Liver (tissue), 10 donors: ENCODE measurements at places on chromosomes 12 and 14.

GRCh38 chr12:97368462-97369163, 94.0 kb upstream of the RMST start:
- no peak for DNase-seq

DNA sequence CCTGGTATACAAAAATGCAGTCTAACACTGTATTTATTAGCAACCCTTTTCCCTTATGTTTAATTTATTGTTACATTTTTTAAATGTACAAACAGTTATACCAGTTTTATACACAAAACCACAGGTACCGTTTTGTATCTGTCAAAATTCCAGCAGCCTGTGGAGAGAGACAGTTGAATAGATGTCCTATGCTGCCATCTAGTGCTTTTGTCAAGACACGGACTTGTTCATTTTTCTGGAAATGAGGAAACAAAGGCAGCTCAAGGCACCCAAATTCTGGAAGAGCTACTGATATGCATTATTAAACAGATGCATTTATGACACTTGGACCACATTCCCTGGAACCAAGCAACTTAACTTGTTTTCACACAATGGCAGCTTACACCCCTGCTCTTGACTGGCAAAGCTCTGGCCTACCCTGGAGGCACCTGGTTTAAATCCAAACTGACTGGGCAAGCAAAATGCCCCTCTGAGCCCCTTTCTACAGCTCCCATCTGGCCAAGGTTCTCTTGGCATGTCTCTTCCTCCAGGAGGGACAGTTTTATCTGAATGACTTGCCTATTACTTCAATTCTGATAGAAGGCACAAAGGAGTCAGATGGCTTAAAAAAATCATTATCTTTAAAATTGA, 286.9 kb upstream of the PRKD1 start:
- no peak for DNase-seq

GRCh38 chr12:105915997-105916759, 222.6 kb downstream of the NUAK1 start:
- no peak for DNase-seq

DNA sequence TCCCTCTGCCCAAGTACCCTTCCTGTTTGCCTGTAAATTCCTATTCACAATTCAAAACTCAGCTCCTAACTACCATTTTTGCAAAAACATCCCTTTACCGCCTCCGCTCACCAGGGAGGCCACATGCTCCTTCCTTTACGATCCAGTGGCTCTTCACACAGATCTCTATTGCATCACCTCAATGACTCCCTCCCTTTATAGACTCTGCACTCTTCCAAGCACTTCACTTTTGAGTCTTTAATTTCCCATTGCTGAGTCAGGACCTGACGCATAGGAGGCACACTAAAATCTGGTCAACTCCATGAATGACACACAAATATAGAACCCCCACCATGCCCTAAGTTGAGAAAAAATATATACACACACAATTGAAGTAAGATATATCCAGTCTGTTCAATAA, 45.9 kb downstream of the PPP1R13B start:
- DNase-seq, result no peak

- DNase-seq, result peak; percentile 48
Observed at GRCh38 chr12:14841761-14842160, 1.6 kb downstream of the ART4 start.

- DNase-seq, result peak; percentile 61
Observed at GRCh38 chr12:104358353-104359003, 54.9 kb downstream of the EID3 start.

DNA sequence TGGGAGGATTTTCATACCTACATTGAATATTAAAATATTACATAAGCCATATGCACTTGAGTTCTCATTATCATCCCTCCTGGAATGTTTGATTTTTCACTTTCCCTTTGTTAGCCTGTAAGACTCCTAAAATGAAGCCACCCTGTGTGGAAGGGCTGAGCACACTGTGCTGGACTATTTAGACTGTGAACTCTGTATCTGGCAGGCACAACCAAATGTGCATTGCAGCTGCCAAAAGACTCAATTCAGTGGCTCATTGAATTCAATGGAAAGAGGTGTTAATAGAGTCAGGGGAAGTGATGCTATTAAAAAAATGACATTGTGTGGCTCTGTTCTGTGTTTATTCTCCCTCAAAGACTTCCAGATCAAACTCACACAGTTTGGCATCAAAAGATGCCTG, 111.1 kb downstream of the SMOC1 start:
- no peak for DNase-seq

GRCh38 chr12:46509135-46509534, 136.6 kb upstream of the SLC38A2 start:
- DNase-seq, result no peak

DNA sequence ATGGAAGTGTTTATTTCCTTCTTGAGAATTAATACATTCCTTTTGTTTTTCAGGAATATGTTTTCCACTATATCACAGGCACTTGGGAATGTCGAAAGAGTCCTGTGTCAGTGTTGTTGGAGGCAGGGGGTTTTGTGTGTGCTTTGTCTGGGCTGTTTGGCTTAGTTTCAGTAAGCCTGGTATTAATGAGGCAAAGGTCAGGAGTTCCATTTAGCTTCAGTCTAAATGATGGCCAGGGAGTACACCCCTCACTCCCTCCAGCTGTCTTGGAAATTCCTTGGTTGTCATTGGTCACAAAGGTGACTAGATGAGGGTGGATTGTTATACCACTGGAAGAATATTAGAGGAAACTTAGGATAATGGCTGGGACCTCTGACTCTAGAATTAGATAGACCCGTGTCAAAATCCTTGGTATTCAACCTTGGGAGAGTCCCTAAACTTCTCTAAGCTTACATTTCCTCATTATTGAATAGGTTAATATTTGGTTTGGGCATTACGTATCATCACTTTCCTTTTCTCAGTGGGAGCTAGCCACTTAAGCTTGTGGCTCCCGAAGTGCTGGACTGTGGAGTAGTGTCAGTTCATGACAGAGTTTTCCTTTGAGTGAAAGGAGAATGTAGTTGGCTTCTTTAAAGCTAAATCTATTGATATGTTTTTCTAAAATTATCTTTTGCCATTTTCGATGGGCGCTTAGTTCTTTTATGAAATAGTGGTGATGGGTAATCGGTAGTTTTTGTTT, 5.2 kb downstream of the FRS2 start:
- no peak for DNase-seq

DNA sequence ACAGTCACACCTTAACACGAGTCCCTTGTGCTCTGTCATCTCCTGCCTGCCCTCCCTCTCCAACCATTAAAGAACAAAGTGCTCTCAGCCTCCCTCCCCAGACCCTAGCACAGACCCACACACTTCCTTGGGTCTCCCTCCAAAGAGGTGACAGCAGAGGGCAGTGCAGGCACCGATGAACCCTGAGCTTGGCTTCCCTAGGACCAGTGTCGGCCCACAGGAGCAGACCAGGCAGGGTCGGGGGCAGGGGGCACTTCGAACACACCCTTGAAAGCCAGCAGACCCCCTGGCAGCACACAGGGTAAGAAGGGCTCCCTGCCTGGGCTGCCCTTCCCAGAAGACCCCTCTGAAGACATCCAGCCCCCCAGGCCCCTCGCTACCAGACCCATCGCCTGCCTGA, 7.0 kb downstream of the CDK2AP1 start:
- DNase-seq, result no peak

DNA sequence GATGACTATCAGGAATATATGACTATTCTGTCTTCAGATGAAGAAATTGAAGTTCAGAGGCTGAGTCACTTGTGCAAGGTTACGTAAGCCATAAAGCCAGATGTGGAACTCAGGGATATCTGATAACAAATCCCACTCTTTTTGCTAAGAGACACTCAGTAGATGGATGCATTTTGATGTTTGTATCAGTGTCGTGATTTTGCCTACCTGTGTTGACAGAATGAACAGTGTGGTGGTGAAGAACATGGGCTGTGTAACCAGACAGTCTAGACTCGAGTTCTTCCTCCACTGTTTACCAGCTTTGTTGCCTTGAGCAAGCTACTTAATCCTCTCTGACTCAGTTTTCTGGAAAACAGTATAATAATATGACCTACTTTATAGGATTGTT, 93.9 kb downstream of the DAAM1 start:
- DNase-seq, result no peak

- DNase-seq, result no peak
Observed at GRCh38 chr14:48398675-48399282, 723.4 kb upstream of the MDGA2 start.

- DNase-seq, result no peak
Observed at GRCh38 chr12:30019366-30020140, 235.8 kb upstream of the TMTC1 start.

- no peak for DNase-seq
Observed at GRCh38 chr14:90514015-90514398, 117.2 kb downstream of the CALM1 start.

DNA sequence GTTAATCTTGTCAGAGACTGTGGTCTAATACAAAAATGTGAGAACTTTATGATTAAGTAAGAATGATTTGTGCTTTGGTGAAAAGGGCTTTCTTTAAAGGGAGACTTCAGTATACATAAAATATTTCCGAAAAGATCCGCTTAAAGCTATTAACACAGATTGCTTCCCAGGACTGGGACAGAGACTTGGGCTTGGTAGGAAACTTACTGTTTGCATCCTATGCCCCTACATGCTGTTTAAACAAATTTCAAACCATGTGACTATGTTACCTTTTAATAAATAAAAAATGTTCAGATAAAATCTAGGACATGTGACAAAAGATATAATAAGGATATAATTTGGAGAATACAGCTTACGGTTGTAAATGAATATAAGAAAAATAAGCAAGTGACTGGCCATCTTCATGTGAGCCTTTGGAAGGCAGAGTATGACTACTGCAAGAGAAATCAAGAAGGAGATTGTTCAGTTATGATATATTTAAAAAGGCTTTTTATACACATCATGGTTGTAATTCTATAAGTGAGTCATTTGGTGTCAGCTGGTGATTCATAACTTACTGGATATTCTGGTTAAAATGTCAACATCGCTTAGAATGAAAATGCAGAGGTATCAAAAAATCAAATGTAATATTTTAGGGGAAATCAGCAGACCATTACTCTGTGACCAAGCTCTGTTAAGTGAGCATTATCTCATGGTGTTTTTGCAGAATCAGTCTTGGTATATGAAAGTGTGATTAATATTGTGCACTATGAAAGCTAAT, 234.7 kb upstream of the E2F7 start:
- no peak for DNase-seq

GRCh38 chr14:71472356-71473340, 459.6 kb upstream of the RGS6 start:
- no peak for DNase-seq

- DNase-seq, result peak; percentile 88
Observed at GRCh38 chr14:105491366-105491973, 424 bp downstream of the TEDC1 start.

GRCh38 chr12:119461636-119462214, 127.2 kb downstream of the CCDC60 start:
- no peak for DNase-seq

DNA sequence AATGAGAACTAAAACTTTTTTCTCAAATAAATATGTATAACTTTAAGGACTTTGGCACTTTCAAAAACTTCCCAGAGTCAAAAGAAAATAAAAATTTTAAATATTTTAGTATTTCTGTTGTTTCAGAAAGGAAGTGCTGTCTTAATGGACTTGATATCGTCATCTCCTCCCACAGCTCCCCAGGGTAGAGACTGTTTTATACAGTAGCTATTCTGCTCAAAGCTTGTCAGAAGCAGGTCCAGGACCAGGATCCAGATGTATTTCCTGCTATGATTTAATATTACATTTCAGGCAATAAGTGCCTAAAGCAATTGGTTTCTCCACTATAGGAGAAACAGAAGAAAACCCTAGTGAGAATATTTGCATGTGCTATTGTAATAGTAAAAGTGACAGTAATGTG, 218.5 kb upstream of the G2E3 start:
- no peak for DNase-seq

DNA sequence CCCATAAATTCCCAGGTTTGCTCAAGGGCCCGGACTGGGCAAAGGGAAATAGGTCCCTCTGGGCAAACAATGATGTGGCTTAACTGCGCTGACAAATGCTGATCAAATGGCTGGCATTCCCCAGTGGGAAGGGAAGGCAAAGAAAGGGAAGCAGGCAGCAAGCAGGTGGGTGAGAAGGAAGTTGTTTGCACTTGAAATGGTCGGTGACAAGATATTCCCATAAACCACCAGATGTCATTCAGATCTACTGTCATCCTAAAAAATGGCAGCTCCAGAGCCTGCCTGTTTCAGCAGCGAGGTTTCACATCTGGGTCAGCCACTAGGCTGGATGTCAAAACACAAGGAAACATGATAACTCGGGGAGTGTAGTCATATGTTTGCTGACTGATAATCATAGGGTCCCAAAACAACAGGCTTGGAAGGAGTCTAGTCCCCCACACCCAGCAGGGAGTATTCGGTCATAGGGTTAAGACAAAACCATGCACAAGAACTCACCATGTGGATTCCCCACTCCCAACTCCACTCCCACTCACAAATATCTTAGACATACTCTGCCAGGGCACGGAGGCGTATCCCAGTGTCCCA, 37.9 kb upstream of the MDM1 start:
- DNase-seq, result no peak

DNA sequence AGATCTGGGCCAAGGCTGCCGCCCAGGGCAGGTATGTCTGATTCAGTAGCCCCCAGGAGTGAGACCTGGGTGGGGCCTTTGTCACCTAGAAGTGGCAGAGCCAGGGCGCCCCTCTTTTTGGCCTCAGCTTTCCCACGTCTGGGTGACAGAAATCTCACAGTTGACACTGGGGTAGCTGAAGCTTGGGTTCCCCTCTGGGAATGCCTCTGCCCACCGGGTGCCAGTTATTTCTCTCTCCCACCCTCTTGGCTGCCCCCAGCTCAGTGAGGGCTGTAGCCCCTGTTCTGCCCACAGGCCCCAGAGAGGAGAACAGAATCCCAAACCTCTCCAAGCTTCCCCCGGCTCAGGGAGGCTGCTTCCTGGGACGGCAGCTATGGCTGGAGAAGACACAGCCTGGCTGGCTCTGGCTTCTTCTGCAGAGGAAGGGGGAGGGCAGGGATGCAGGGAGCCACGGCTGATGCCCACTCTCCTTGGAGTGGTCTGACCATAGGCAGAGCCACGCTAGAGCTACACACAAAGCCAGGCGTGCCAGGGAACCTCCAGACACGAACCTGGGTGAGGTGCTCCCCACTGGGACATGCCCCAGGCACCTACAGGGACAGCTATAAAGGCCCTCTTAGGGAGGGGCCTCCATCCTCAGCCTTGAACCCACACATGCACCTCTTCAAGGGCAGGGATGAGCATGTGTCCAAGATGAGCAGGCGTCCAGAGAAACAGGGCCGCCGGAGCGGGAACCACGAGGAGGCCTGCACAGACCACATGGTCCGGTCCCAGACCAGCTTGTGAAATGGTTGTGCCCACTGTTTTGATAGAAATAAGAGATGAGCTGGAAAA, 51.7 kb downstream of the BEGAIN start:
- DNase-seq, result peak; percentile 27

GRCh38 chr14:68172627-68173026, 353.0 kb downstream of the RAD51B start:
- DNase-seq, result no peak

GRCh38 chr14:63891148-63891975, 38.6 kb downstream of the SYNE2 start:
- DNase-seq, result no peak

GRCh38 chr12:108136697-108137096, 7.6 kb downstream of the WSCD2 start:
- DNase-seq, result no peak
